Vagina (tissue), 2 donors: ENCODE measurements at places on chromosomes 12 and 14. TPM values are rescaled to one million over a fixed set of nuclear protein-coding genes. Genes with fewer than 3 reads are reported as not detected.

Gene SELPLG
- total RNA-seq: 14.2 TPM

Gene EP400
- 35.6 TPM for total RNA-seq

Gene OAS2
- total RNA-seq: 14.0 TPM

Gene GALNT6
- total RNA-seq: 12.5 TPM

Gene NKX2-1
- total RNA-seq: not detected

Gene CARMIL3
- total RNA-seq: 1.2 TPM

Gene EEA1
- total RNA-seq: 59.2 TPM

Gene PPP1CC
- total RNA-seq: 87.9 TPM

Gene RABGGTA
- 43.5 TPM for total RNA-seq

Gene VDR
- 23.6 TPM for total RNA-seq

Gene ARHGAP9
- total RNA-seq: 28.7 TPM

DNA sequence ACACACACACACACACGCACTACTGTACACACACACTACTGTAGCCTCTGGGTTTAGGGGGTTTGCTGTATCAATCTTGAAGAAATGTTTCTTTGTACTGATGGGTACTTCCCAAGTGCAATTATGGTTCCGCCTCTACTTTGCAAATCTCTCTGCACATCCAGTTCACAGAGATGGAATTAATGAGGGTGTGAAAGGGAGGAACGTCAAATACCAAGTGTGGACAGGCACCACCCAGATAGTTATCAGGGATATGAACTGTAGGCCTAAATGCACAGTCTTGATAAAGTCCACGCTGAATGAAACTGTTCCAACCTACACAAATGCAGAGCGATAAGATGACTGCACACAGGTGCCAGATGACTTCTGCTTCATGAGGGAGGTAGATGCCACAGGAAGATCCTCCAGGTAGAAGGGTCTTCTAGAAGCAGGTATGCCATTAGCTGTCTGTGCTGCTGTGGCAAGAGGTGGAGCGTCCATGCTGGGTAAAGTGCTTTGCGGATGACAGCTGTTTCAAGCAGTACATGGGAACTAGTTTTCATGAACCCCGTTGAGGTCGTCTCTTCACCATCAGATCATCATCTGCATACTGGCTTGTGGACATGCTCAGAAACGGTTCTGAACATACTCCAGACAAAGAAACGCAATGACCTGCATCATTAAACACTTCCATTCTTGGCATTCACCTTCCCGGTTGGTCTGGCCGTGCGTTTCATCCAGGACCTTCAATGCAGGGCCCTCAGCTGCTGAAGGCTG is 314.3 kb upstream of the RTL1 start:
- peak; percentile 28 for DNase-seq

- no peak for DNase-seq
These were observed 126.8 kb upstream of the DCN start for GRCh38 chr12:91309450-91309849.

GRCh38 chr12:53205747-53206419 is 1.2 kb downstream of the ITGB7 start:
- DNase-seq: no peak

DNA sequence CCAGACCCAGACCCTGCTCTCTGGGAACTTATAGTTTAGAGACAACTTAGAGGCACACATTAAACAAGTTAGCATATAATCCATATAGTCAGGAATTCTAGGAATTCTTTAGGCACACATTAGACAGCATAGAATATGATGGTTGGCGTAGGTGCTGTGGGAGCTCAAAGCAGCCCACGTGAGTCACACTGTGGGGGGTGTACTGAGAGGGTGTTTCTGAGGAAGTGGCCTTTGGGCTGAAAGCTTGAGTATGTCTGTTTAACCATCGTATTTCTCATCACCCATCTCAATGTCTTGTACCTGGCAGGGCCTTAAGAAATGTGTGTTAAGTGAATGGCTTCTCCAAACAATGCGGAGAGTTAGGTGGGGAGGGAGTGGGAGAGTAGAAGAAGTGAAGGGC is 67.2 kb downstream of the TMEM30B start:
- DNase-seq: no peak

DNA sequence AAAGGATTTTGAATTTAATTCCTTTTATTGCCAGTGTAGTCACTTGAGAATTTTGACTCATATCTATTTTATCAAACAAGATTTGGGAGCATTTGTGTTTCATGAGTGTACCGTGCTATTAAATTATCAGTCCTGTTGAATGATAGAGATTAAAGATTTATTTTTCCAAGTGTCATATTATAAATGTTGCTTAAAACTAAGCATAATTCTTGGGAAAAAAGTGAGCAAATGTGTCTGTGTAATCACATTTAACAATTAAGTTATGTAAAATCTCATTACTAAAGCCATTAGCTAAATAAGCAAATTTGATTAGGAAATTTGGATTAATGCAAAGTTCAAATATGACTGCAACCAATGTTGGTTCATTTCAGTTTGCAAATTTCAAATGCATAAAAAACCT is 266.7 kb downstream of the TMTC2 start:
- no peak for DNase-seq

DNA sequence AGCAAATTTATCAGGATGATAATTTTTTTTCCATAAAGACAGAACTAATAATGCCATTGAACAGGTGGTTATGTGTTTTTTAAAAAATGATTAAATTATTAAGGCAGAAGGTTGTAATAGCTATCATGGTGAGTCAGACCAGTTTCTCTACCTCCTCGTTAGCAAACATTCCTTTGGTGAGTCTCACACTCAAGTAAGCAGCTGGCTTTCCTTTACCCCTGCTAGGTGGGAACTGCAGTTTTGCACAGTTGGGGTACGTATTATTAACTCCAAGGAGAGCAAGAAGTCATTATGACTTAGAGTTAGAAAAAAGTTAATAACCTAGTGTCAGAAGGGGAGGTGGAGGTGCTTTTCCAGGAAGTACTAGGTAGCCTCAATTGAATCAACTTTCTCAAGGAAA is 165.3 kb downstream of the SNAPC1 start:
- DNase-seq: no peak

GRCh38 chr12:16352481-16352880 is 5.0 kb downstream of the MGST1 start:
- no peak for DNase-seq

DNA sequence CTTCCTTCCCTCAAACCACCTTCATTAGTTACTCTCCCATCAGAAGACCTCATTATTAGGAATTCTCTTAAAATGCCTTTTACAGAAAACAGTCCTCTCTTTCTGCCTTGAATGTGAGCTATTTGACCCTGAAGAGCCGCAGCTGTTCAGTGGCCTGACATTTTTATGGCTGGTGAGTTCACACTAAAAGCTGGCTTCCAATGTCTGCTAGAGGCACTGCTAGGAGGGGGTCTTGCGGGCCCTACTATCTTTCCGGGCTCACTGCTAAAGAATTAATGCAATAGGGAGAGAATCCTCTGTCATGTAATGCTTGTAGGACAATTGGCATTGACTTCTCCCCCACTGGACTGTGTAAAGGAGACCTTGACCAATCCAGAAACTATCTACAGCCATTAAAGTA is 87.7 kb downstream of the GPR135 start:
- no peak for DNase-seq

DNA sequence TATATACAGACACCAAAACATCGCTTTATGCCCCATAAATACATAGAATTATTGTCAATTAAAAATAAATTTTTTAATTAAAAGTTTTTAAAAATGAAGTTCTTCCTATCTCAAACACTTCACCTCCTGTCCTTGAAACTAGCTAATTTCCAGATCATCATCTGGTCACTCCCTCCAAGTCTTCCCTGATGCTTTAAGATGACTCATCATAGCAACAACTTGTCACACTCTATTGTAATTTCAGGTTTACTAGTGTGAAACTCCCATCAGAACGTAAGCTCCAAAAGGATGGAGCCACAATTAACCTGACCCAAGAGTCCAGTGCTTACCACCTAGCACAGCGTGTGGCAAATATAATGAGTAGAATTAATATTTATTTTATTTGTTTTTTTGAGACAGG is 16.3 kb downstream of the GXYLT1 start:
- DNase-seq: no peak

- DNase-seq: no peak
These were observed 43.2 kb downstream of the MYBPC1 start for GRCh38 chr12:101637936-101638335.

DNA sequence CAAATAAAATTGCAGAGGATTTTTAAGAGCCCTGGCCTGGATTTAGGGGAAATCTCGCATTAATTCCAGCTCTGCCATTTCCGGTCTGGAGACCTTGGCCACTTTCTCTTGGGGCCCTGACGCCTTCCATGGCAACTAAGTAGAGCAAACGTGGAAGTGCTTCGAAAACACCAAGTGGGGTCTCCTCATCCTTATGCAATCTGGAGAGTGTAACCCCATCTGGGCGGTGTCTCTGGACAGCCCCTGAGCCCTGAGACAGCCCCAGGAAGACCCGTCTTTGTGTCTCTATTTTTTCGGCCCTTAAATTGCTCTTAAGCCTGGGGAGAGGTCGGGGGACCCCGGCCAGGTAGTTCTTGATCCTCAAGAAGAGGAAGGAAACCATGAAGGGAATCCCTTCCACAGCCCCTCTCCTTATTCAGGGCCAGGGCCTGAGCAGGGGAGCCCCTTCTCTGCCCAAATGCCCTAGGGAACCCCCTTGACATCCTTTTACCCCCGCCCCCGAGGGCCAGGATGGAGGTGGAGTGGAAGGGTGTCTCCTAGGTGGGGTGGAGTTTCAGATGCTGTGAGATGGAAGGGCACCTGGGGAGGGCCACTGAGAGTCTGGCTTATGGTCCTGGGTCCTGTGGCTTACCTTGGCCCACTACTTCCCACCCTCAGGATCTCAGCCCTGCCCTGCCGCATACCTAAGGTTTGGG is 17.6 kb upstream of the NR4A1 start:
- peak; percentile 95 for DNase-seq

DNA sequence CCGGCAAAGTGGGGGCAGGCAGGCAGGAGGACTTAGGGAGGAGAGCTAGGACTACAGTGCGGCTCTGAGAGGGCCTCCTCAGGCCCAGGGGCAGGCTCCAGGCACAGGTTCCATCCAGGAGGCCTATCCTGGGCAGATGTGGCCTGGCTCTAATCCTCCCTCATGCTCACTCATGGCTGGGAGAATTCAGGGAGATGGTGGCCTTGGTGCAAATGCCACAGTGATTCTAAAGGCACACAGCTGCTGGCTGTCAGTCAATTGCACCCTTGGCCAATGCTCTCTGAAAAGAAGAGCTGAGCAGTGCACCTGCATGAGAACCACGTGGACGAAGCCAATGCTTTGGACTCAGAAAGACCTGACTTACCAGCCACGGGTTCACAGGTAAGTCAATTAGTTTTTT is 89.6 kb downstream of the C12orf75 start:
- DNase-seq: no peak

DNA sequence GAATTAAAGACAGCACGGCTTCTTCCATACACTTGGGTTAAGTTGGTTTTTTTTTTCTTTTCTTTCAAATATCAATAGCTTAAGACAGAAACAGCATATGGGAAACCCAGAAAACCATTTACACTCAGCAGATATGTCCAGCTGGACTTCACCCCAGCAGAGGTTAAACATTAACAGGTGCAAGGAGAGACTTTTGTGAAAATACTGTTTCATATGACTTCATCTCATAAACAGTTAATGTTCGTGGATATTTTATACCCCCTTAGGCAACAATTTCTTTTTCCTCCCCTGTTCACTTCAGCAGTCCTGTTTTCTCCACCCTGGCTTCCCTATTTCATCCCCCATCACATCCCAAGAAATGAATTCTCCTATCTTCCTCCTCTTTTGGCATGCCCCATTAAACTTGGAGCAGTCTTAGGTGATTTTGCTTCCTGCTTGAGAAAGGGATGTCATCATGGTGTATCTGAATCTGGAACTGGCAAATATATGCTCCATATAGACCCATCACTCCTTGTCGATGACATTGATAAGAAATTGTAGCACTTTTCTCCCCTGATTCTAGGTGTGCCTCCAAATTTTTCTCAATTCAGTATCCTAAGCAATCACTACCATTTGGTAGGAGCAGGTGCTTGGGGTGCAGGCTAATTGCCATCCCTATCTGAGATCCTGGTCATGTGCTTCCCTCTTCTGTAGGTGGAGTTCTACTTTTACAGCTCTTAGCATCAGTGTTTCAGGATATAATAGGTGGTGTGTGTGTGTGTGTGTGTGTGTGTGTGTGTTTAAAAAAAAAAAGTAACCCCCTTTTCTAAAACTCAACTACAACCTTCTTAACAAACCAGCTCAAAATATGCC is 67.9 kb downstream of the BMP4 start:
- DNase-seq: no peak

DNA sequence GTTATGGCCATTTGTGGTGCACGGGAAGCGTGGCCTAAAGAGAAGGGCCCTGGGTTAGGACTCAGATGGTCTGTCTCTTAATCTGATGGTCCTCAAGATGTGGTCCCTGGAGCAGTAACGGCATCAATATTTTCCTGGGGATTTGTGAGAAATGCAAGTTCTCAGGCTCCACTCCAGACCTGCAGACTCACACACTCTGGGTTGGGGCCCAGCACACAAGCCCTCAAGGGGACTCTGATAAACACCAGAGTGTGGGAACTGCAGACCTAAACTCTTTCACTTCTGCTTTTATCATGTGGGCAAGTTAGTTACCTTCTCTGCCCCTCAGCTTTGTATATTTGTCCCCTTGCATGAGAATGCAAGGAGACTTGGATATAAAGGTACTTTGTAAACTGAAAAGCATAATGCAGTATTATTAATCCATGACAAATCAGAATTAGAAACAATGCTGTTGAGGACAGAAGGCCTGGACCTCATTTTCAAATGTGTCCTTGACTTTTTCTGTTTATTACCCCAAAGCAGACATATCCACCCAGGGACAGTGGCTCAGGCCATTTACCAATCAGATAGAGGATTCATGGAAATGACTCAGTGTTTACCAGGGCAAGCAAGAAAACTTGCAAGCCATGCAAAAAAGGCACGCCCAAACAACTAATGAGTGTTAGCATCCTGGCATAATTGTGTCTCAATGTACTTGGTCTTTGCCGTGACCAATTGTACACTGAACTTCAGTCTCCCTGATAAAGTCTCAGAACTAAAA is 157.0 kb downstream of the ASCL1 start:
- DNase-seq: no peak

- no peak for DNase-seq
These were observed 126.0 kb downstream of the BTG1 start for GRCh38 chr12:92019491-92020277.

- no peak for DNase-seq
These were observed 151.0 kb downstream of the BCAT1 start for GRCh38 chr12:24797901-24798300.

- no peak for DNase-seq
These were observed 84.7 kb downstream of the GPATCH2L start for GRCh38 chr14:76236172-76237130.

GRCh38 chr14:64721391-64721791 is 17.2 kb downstream of the PLEKHG3 start:
- DNase-seq: no peak

- DNase-seq: no peak
These were observed 15.0 kb downstream of the COQ5 start for GRCh38 chr12:120514002-120514401.

- DNase-seq: no peak
These were observed 41.6 kb upstream of the CAPRIN2 start for GRCh38 chr12:30796313-30796780.

- DNase-seq: no peak
These were observed 71.9 kb downstream of the RESF1 start for GRCh38 chr12:32031109-32031508.

- no peak for DNase-seq
These were observed 172.9 kb downstream of the CACNA1C start for GRCh38 chr12:2225696-2226095.
